ENCODE measurements at places on chromosomes 4 and X.
A peak's percentile ranks its signal among the peaks of the same experiment; 100 is the strongest.

DNA sequence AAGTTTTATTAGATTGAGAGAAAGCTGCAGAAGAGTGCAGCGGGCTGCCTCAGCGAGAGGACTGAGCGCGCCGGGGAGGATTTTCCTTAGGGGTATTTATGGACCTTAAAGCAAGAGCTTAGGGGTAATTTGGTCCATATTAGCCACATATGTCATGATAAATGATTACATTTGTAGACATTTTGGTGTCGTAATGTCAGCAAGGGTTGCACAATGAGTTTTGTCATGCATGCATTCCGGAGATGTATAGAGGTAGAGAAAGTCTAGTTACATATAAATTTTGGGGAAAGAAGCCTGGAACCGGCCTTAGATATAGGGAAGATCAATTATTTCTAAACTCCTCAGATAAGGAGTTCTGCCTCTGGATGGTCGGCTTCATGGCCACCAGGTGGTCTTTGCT, 10.0 kb downstream of the MGST2 start:
- no peak for DNase-seq

GRCh38 chrX:112066813-112067212, 15.8 kb downstream of the TRPC5 start:
- no peak for DNase-seq

DNA sequence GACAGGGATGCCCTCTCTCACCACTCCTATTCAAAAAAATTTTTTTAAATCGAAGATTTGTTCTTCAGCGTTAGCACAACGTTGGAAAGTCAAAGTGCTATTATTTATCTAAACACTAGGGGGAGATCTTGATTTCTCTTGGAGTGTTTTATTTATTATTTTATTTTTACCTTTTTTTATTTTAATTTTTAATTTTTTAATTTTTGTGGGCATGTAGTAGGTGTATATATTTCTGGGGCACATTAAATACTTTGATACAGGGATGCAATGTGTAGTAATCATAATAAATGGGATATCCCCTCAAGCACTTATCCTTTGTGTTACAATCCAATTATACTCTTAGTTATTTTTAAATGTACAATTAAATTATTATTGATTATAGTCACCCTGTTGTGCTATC, 37.4 kb upstream of the SLC10A4 start:
- DNase-seq: peak; percentile 19

DNA sequence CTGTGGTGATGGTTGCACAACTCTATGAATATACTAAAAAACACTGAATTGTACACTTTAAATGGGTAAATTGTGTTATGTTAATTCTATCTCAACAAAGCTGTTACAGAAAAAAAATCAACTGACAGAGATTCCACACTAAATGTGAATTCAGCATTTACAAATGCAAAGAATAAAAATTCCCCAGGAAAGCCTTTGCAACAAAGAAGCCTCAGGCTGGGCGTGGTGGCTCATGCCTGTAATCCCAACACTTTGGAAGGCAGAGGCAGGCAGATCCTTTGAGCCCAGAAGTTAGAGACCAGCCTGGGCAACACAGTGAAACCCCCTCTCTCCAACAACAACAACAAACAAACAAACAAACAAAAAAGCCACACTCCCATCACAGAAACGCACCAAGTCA, 8.9 kb downstream of the BCLAF3 start:
- DNase-seq: no peak

- no peak for DNase-seq
These were observed 27.1 kb downstream of the AWAT2 start for GRCh38 chrX:70022616-70023015.

DNA sequence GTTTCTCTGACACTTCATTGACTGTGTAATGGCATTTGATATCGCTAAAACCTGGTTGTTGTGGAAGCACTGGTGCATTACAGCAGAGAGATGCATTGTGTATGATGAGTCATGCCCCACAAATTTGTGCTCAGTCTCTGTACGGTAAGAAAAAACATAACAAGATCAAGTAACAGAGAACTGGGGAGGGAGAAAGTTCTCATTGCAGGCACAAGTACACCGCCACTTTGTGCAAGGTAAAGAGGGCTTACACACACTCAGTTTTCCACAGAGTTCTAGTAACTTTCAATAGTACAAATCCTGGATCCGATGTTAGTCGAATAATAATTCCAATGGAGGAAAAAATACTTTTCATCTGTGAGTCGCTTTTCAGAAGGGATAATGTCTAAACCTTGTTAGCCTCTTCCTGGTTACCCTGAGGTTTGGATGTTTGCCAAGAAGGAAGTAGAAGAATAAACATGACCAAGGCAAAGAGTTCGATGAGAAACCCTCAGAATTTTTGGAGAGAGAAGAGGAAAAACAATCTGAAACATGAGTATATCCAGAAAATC, 512.5 kb upstream of the SLIT2 start:
- peak; percentile 95 for DNase-seq

DNA sequence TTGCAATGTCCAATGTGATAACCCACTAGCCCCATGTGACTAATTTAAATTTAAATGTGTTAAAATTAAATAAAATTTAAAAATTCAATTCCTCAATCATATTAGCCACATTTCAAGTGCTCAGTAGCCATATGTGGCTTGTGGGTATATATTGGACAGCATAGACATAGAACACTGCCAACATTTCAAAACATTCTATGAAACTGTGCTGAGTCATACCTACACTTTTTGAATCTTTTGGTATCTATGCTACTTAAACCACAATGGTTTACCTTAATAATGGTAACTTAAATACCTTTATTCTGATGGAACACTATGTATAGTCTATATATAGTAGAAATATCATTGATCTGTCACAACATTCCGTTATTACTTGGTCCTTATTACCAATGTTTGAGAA, 223.4 kb upstream of the ATOH1 start:
- DNase-seq: no peak

DNA sequence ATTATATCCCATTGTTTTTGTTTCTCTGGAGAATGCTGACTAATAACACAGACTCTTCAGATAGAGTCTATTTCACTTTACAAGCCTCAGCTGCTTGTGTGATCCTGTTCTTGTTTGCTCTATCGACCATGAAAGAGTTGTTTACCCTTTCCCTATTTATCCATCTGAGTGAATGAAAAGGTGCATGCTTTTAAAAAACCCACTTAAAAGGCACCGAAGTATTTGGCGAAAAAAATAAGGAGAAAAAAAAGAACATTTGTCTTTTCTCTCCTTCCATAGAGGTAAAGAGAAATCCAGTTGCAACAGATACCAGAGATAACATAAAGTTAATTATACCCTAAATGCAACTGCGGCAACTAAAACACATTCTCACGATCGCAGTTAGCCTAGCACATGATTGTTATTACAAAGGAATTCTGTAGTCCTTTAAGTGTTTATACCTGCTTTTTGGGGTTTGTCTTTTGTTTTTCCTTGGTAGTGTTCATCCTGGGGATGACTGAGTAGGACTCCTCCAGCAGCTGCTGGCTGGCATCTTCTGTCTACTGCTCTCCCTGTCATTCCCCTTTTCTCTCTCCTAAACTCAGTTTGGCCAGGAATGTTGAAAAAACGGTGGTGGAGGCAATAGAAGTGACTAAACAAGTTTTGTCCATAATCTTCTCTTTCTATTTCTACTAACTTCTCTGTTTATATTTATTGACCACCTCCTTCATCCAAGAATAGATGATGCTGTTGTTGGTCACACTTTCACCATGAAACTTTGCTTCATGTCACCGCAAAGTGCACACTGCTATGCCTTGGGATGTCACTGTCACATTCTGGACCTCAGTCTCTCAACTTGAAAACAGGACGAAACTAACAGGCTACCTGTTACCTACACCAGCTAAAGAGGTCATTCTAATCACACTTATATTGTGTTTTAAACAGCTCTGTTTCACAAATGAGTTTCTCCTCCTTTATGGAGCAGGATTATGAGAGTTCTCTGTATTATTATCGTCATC, 41.9 kb upstream of the FRAS1 start:
- DNase-seq: no peak
